ENCODE measurements at places on chromosomes 3 and 15.

- DNase-seq: no peak
These were observed 28.7 kb upstream of the BFSP2 start for GRCh38 chr3:133371181-133371580.

DNA sequence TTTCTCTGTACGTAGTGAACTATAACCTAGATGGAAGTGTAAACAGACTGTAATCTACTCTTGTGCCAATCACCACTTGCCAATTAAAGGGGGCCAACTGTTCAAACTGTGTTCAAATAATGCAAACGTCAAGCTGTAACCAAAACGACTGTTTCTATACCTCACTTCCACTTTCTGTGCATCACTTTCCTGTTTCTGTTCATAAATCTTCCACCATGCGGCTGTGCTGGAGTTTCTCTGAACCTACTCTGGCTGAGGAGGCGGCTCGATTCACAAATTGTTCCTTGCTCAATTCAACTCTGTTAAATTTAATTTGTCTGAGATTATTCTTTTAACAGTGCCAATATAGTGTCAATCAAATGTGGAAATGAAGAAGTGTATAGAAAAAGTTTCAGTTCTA is 206.7 kb upstream of the TBC1D5 start:
- DNase-seq: no peak

GRCh38 chr15:92637626-92638025 is 17.9 kb downstream of the FAM174B start:
- DNase-seq: peak; percentile 37

DNA sequence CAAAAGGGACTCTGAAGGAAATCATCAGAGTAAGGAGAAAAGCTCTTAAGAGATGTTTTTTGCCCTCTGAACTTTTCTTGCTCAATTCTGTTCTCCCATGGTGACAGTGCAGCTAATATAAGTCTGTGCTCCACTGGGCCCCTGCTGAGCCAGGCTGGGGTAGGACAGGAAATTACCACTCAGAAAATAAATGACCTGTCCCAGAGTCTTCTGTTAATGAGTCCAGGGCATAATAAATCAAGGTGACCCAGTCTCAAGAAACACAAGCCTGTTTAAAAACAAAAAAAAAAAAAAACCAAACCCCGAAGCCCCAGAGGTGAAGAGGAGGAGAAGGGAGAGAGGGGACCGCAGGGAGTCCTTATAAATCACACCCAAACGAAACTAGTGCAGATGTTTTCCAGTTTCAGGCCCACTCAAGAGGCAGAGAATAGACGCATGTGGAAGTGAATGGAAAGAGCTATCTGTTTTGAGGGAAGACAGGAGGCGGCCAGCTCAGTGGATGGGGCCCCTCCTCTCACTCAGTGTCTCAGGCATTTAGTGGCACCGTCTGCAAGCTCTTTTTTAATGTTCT is 59.8 kb upstream of the BOC start:
- DNase-seq: peak; percentile 93

DNA sequence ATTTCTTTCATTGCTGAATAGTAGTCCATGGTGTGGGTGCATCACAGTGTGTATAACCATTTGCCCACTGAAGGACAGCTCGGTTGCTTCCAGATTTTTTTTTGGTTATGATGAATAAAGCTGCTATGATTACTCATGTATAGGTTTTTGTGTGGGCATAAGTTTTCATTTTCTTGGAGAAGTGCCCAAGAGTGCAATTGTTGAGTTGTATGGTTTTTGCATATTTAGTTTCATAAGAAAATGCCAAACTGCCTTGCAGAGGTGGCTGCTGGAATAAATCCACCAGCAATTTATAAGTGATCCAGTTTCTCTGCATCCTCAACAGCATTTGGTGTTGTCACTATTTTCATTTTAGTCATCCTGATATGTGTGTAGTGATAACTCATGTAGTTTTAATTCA is 8.4 kb upstream of the SPESP1 start:
- no peak for DNase-seq

DNA sequence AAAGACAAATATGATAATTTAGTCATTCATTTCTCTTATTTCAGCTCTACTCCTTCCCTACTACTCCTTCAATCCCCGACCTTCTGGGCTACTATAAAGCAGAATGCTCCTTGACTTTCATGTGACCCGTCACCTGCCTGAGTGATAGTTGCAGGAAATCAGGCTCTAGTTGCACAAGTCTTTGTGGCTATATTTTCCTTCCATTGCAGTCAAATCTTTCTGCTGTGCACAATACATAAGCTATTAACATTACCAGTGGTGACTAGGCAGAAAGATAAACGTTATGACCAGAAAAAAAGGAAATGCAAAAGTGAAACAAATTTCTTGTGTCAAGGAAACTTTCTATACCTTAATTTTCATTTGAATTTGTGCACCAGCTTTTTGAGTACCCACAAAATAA is 2.3 kb downstream of the SUCNR1 start:
- DNase-seq: no peak

GRCh38 chr15:70880781-70881180 is 11.5 kb downstream of the THAP10 start:
- DNase-seq: no peak

GRCh38 chr15:47870300-47870955 is 153.1 kb downstream of the SEMA6D start:
- no peak for DNase-seq

DNA sequence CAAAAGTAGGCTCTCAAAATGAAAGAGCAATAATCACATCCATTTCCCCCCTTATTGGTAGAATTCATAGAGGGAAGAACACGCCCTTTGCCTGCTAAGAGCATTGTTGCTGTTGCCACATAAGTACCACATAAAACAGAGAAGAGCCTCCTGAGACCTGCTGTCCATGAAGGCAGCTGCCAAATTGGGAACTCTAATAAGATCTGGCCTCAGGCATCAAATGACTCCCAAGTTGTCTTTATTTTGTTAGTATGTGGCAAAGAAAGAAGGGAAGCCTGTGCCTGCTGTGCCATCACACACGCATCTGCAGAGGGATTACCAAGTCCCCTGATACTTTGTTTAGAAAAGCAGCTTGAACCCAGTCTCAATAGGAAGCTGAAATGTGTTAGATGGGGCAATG is 23.9 kb downstream of the VGLL3 start:
- no peak for DNase-seq

- no peak for DNase-seq
These were observed 64.5 kb downstream of the PIK3R4 start for GRCh38 chr3:130682131-130682530.

- DNase-seq: no peak
These were observed 61.1 kb downstream of the KCNAB1 start for GRCh38 chr3:156181509-156181908.

GRCh38 chr15:55770261-55770660 is 27.3 kb upstream of the PRTG start:
- no peak for DNase-seq

DNA sequence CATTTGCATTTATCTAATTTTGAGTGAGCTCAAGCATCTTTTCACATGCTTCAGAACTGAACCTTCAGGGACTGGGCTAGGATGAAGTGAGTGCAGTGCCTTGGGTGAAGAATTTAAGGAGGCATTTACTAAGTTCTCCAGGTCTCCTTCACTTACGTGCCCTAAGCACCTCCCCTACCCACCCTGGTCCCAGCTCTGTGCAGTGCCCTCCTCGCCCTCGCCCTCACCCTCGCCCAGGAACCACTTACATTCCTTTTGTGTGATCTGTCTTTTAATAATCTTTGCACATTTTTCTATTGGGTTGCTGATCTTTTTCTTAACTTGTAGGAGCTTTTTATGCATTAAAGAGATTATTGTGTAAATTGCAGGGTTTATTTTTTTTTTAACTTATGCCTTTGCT is 322.6 kb downstream of the THSD4 start:
- DNase-seq: no peak

DNA sequence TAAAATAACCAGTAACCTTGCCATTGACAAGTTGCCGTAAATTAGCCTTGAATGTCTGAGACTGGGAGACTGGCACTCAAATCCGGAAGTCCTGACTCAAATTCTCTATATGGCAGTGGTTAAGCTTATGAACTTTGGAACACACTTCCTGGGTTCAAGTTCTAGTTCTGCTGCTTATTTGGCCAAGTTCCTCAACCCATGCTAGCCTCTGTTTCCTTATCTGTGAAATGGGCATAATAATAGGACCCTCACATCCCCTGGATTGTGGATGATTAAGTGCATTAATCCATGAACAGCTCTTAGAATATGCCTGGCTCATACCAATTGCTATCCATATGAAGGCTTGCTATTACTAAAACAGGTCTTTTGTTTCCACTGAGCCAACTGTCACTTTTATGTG is 311.5 kb downstream of the EDEM1 start:
- no peak for DNase-seq

DNA sequence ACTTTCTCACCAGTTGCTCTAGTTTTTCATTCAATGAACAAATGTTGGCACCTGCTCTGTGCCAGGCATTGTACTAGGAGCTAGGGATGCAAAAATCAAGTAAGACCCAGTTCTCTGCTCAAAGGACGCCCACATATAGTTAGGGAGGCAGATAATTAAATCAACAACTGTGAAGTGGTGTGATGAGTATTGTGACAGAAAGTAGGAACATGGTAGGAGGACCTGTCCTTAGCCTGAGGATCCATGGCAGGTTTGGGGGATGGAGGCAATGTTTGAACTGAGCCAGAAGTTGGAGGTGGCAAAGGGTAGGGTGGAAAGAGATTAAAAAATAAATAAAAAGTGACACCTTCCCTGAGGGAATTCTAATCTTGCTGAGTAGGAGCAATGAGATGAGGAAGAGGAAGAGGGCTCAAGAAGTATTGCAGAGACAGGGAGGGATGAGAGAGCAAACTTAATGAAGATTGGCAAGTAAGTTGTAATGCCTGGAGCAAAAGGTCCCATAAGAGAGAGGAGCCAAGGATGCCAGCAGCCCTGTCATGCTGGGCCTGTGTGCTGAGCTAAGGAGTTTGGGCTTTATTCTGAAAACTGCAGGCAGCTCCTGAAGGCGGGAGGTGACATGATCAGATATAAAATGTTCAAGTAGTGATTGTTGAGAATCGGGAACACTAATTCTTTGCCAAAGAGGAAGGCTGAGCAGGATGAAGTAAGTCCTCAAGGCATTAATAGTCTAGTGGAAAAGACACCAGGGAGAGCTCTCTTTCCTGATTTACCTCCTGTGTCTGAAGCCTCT is 184.3 kb upstream of the PPP2R3A start:
- no peak for DNase-seq

- no peak for DNase-seq
These were observed 84.5 kb upstream of the STT3B start for GRCh38 chr3:31448035-31448881.

DNA sequence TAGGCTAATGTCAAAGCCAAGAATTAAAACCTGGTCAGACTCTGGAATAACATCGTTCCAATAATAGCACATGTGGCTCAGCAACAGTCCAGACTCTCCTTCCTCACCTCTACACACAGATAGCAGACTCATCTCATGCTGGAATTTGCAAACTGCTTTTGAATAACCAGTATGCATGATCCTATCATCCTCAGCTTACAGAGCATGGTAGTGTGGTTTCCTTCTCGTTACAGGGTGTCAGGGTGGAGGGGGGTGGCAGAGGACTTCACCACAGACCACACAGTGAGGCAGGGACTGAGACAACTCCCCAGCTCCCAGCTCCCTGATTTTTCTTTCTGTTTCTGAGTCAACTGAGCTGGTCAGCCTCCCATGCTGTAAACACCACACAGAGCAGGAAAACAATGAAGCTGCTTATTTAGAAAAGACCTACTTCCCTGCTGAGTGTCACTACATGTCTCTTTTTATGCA is 101.6 kb downstream of the RPL22L1 start:
- DNase-seq: no peak

DNA sequence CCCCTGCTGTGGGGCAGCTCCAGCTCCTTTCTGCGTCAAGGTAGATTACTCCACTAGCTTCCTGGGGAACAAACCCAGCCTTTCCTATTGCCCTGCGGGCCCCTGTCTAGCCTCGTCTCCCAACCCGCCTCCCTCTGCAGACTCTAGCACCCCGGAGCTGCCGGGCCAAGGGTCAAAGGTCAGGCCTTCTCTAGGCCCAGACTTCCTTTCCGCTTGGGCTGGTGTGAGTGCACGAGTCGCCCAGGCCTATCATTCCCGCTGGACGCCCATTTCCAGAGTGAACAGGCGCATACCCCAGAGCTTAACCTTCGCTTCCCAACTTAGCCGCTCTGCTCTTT is 11.6 kb upstream of the ONECUT1 start:
- DNase-seq: no peak

DNA sequence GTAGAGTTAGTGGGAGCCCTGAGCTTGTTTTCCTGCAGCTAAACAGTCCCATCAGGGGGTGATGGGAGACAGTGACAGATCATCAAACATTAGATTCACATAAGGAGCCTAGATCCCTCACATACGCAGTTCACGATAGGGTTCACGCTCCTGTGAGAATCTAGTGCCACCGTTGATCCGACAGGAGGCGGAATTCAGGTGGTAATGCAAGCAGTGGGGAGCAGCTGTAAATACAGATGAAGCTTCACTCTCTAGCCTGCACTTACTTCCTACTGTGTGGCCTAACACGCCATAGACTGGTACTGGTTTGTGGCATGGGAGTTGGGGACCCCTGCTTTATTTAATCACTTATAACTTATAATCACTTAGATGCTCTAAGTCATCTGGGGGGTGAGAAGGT is 179.1 kb downstream of the AKAP13 start:
- no peak for DNase-seq

DNA sequence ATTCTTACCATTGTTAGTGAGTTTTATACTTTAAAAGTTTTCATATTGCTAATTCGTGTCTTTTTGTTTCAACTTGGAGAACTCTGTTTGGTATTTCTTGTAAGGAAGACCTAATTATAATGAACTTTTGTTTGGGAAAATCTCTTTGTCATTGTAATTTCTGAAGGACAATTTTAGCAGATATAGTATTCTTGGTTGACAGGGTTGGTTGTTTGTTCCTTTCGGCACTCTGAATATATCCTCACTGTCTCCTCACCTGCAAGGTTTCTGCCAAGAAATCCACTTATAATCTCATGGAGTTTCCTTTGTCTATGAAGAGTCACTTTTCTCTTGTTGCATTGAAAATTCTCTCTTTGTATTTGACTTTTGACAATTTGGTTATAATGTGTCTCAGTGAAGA is 225.2 kb upstream of the NR2E3 start:
- no peak for DNase-seq

GRCh38 chr15:41561777-41562145 is 2.7 kb downstream of the TYRO3 start:
- DNase-seq: no peak

DNA sequence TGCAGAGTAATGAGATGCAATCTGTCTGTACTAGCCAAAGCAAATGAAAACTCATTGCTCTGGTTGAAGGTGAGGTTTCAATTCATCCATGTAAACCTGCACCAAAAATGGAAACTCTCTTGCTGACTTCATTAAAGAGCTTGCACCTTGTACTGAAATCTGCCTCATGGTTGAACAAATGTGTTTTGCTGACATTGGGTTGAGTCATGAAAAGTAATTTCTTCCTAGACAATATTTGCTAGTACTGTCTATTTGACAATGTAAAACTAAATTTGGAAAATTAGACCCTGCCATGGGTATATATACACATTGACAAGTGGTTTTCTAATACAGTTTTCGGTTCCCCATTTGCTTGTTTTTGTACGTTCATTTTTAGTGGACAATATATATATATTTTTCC is 33.3 kb downstream of the RYR3 start:
- DNase-seq: no peak

Measured in NCI-H1092 treated with DMSO at 0.1 percent for 48 hours (cell line).